Thymus (tissue), 14 donors: ENCODE measurements at places on chromosomes 7 and 10.

- DNase-seq, result peak; percentile 30
These were observed 72.2 kb downstream of the GTF2IRD1 start for GRCh38 chr7:74525881-74526280.

GRCh38 chr7:36711256-36711655, 13.0 kb downstream of the AOAH start:
- DNase-seq, result no peak

GRCh38 chr7:80826520-80827238, 92.2 kb downstream of the SEMA3C start:
- no peak for DNase-seq

DNA sequence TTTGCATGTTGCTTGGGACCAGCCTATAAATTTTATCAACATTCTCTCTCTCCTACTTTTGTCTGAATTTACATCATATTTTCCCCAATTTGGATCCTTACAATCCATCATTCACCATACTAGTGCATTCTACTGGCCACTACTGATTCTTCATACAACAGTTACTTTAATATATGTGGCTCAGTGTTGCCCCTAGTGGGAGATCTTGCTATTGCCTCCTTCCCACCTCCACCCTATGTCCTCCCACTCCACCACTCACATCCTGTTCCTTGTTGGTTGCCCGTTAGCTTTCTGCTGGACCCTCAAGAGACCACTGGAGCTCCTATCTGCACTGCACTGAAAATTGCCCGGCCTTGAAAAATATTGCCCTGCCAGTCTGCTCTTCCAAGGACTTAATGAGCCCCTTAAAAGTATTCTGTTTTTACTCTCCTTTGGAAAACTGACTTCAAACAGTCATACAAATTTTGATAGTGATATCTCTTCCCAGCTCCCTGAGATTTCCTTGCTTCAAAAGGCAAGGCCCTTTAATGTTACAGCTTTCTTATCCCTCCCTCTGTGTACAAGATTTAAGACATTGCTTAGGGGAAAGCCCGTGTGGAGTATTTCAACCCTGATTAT, 243.2 kb upstream of the TMEM229A start:
- no peak for DNase-seq

DNA sequence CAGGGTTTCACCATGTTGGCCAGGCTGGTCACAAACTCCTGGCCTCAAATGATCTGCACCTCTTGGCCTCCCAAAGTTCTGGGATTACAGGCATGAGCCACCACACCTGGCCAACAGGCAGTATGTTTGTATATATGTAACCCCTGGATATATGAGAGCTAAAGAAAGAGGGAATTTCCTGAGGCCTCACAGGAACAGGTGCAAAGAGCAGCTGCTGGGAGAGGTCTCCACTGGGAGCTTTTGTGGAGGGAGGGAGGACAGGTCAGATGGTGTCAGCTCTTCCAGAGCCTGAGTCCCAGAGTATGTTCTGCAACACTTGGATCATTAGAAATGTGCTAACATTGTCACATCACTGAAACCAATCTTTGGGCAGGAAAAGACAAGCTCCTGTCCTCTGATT, 110.1 kb upstream of the KIF5B start:
- DNase-seq, result no peak

- no peak for DNase-seq
These were observed 114.8 kb downstream of the TSPAN12 start for GRCh38 chr7:120743128-120743527.

GRCh38 chr7:154183482-154183881, 131.3 kb downstream of the DPP6 start:
- DNase-seq, result no peak

DNA sequence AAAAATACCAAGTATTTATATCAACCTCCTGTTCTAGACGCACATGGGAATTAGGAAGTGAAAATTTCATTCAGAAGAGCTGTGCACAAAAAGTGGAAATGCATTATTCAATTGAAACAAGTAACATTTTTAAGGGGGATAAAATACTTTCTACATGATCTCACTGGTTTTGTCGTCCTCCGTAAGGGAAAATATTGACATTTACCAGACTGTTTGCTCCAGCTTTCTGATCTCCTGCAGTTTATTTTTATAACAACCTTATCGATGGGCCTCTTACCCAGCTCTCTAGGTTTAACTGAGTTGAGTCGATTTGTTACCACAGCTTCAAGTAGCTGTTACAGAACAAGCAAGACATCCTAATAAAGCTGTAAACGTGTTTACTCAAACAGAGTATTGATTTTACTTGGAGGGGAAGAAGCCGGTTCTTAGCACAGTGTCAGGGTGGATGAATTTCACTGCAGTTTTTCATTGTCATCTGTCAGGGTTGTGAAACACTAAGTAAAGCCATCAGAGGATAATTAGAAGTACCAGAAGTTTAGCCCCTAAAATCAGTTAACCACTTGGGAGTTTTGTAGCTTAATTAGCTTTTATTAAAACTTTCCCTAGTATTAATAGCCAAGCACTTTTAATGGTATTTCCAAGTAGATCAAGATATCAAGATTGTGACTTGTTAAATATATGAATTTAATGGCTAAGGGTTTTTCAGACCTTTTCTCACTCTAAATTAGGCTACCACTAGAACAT, 142.6 kb upstream of the KAT6B start:
- DNase-seq, result no peak

GRCh38 chr10:123325663-123326190, 171.5 kb downstream of the BUB3 start:
- no peak for DNase-seq

GRCh38 chr10:70284542-70285475, 1.0 kb upstream of the NPFFR1 start:
- DNase-seq, result no peak

DNA sequence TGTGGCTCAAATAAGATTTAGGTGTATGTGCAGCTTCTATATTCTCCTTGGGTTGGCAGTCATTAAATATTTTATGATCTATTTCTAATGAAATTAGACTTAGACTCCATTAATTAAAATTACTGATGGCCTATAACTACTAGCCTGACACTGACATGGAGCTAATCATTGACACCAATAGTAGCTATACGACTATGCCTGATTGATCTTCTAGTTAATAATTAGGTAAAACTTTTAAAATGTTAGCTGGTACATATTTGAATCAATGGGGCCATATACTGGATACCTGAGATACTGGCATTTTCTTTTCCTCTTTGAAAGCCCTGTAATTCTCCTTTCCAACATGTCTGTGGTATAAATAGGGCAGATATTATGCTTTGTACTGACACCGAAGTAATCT, 14.4 kb downstream of the WEE2 start:
- no peak for DNase-seq

- no peak for DNase-seq
These were observed 74.6 kb downstream of the FAM13C start for GRCh38 chr10:59287587-59288255.

DNA sequence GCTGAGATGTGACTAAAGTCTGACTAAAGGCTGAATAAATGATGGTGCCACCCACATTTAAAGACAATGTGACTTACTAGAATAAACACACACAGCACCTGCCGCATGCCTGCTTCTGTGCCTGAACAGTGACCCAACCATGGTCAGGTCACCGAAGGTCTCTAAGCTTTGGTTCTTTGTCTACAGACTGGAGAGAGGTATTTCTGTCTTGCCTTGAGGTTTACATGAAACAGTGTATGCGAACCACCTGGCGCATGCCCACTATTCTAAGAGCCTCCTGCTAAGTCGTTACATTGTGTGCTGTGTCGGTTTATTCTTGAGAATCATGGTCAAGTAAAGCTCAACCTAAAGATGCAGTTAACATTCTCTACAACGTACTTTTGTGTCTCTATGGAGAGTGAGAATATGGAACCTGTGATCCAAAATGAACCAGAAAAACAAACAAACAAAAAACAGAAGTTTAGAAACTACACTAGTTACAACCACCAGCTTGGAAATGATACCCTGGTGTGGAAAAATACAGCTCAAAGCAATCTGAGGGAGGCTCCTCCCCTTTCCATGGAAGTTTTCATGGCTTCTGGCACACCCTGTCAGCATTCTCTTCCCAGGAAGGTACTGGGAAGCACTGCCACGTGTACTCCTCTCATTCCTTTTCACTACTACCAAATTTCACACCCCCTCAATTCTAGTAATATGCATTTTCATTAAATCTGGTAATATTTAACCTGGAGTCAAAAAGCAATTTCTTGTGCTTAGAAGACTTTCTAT, 40.0 kb downstream of the VOPP1 start:
- DNase-seq, result no peak

DNA sequence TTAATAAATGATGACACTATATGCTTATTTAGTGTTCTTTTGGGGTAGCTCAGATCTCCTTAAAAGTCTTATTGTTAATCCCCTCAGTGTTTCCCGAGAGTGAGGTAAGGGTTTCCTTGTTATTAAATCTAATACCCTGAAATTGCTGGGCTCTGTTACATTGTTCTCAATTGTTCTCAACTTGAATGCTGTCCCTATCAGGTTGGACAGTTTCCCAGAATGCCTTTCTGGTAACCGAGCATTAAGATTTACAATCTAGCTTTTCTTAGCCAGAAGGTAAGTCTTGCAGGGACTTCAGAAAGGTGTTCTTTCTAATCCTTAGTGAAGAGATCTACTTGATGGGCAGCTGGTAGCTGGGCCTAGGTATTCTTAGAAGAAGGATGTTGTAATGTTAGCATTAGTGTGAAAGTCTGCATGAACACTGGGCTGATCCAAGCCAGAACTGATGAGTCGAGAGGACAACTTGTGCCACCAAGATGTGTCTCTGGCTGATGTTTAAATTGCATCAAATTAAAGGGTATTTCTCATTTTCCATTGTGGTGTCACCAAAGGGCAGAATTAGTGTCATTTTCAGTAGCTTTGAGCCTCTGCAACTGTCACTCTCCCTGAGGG, 89.9 kb downstream of the SND1 start:
- no peak for DNase-seq

GRCh38 chr7:43511029-43511428, 71.9 kb upstream of the STK17A start:
- DNase-seq, result no peak

GRCh38 chr10:50567384-50567783, 56.4 kb downstream of the SGMS1 start:
- DNase-seq, result no peak

GRCh38 chr7:31562002-31562401, 48.1 kb downstream of the ITPRID1 start:
- no peak for DNase-seq
